ENCODE measurements at places on chromosomes 3 and 15. TPM values are rescaled to one million over a fixed set of nuclear protein-coding genes. Genes with fewer than 3 reads are reported as not detected.

SOX14 gene
- not detected for polyA plus RNA-seq

DNA sequence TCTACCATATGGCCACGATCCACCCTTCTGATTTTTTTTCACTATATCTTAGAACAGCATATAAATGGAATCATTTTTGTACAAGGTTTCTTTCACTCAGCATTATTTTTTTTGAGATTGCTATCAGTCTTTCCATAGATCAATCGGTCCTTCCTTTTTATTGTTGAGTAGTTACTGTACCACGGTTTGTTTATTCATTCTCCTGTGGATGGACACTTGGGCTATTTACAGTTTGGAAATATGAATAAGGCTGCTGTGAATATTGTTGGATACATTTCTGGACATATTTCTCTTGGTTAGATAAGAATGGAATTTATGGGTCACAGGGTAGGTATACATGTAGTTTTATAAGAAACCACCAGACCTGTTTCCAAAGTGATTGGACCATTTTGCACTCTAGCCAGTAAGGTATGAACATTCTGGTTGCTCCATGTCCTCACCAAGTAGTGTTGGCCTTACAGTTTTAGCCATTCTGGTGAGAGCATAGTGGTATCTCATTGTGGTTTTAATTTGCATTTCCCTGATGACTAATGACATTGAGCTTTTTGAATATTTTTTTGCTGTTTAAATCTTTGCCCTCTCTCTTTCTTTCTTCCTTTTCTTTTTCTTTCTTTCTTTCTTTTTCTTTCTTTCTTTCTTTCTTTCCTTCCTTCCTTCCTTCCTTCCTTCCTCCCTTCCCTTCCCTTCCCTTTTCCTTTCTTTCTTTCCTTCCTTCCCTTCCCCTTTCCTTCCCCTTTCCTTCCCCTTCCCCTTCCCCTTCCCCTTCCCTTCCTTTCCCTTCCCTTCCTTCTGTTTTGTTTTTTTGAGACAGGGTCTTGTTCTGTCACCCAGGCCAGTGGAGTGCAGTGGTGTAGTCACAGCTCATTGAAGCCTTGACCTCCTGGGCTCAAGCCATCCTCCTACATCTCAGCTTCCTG lies 49.2 kb downstream of the LRRK1 start:
- DNase-seq: no peak

DNA sequence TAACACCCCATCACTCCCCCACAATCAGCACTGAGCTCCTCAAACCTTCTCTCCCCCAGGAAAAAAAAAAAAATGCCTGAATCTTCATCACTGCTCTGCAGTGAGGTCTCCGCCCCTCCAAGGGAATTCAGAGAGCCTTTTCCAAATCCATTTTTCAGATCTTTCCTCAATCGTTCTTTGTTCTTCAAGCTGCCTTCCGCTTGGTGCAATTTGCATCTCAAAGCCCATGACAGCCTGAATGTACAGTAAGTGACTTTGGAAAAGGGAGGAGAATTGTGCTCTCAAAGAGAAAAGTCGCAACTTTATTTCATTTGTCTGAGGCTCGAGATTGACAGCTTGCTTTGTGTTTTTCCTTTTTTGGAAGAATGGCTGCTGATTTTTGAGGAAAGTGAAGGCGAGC lies 75.0 kb downstream of the CORO2B start:
- DNase-seq: no peak

TMCO5A gene
- not detected for polyA plus RNA-seq

- no peak for DNase-seq
These were observed 76.8 kb downstream of the NPAP1 start for GRCh38 chr15:24752354-24752753.

- no peak for DNase-seq
These were observed 612.8 kb downstream of the ZPLD1 start for GRCh38 chr3:103047640-103048039.

DNA sequence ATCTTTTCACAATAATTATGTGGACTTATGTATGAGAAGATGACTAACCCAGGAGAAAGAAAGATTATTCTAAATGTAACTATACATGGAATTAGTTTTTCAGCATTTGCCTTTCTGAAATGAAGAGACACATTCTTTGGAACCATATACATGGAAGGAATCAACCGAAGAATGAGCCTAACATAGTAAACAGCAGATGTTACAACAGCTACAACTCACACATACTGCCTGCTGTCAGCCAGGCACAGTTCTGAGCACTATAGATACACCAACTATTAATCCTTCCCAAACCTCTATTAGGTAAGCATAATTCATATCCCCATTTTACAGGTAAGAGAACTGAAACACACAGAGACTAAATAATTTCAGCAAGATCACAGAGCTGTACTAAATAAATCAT lies 840.0 kb downstream of the ROBO1 start:
- DNase-seq: no peak

CDC25A gene
- polyA plus RNA-seq: 2.7 TPM

GRCh38 chr3:149336925-149337324 lies 3.5 kb upstream of the TM4SF18 start:
- DNase-seq: no peak

DNA sequence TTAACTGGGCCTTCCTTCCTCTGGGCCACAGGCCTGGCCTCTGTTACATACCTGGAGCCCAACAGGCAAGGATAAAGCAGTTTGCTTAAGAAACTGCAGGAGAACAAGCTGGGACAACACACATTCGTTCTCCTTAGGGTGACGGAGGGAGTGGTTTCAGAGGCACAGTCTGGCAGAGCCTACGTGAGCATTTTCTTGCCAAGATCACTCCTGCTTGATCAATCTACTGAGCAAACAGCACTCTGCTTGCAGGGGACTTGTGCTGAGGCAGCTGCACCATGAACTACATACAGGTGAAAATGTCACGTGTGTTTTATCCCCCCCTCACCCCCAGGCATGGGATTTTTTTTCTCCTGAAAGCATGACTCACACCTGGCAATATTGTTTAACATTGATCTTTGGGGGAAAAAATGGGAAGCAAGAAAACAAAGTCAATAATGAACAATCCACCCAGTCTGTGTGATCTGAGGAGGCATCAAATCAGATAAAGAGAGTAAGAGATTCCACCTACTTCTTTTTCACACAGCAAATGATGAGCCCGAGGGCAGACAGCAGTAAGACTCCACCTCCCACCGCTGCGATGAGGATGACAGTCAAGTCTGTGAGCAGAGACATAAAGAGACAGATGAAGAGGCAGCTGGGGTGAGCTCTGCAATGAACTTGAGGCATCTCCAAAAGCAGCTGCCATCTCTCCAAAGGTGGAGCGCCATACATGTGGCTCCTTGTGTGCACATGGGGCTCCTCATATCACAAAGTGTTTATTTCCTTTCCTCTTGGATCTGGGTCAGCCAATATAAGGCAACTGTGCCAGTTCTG lies 57.4 kb downstream of the CDCP1 start:
- DNase-seq: no peak

DNA sequence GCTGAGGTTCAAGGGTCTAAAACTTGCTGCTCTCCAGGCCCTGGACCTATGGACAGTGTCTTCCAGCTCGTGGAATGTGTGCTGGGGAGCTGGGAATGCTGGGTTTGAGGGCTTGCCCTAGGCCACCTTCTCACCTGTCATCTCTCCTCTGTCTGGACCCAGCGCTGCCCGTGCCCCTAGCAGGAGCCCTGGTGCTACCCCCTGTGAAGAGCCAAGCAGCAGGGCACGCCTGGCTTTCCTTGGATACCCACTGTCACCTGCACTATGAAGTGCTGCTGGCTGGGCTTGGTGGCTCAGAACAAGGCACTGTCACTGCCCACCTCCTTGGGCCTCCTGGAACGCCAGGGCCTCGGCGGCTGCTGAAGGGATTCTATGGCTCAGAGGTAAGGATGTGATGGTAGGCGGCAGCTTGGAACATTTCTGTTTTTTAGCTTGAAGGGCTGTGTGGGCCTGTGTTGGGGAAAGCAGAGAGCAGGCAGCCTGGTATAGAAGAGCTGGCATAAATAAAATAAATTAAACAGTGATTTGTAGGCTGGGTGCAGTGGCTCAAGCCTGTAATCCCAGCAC lies 5.1 kb downstream of the CHRD start:
- no peak for DNase-seq

DNA sequence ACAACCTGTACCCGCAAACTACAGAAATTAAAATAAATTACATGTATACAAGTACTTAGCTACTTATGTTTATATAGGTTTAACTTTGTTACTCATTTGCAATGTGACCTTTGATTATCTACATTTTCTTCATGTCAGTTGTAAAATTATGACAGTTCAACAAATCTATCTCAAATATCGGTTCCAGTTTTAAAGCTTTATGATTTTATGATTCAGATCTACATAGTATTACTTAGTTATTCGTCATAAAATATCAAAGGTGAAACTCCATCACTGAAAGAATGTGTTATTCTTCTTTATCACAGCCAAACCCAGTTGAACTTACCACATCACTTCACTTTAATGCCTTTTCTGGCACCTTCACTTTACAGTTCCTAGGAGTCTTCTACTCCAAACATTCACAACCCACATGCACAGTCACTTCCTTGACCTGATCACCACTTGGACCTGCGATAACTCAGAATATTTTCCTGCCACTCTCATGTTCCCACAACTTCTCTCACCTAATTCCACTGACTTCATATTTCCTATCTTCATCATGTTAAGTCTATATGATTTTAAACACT lies 47.2 kb downstream of the SLITRK3 start:
- no peak for DNase-seq

DNA sequence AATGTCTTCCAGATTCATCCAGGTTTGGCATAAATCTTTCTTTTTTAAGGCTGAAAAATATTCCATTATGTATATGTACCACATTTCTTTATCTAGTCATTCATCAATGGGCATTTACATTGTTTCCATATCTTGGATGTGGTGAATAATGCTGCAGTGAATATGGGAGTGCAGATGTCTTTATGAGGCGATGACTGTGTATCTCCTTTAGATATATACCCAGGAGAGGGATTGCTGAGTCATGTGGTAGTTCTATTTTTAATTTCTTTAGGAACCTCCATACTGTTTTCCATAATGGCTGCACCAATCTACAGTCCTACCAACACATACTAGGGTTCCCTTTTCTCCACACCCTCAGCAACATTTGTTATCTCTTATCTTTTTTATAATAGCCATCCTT lies 96.3 kb downstream of the LRRC28 start:
- no peak for DNase-seq

USP50 gene
- not detected for polyA plus RNA-seq

DNA sequence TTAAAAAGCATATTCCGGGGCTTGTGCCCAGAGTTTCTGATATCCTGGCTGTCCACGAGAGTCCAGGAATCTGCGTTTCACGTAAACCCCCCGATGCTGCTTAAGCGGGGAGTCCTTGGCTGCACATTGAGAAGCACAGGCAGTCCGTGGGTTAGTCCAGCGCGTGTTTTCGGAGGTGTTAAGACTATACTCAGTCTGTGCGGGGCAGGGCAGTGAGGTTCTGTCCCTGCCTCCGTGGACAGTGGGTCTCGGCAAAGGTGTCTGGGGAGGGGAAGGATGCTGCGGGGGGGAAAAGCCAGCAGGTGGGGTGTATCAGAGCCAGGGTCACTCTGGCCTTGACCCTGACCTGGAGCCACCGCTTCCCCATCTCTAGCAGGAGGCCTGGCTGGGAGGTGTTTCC lies 106.2 kb downstream of the TMEM266 start:
- DNase-seq: no peak

DNA sequence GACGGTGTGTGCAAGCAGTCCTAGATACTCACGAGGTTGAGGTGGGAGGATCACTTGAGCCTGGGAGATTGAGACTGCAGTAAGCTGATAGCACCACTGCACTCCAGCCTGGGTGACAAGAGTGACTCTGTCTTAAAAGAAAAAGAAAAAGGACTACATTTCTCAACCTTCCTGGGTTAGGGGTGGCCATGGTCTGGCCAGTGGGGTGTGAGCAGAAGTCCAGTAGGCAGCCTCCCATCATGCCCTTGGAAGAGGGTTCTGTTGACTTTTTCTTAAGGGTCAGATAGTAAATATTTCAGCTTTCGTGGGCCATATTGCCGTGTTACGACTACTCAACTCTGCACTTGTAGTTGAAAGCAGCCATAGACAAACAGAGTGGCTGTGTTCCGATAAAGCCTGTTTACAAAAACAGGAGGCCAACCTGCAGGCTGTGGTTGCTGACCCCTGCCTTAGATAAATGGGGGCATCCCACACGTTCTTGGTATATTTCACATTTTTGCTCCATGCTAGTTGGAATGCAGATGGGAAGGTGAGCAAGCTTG lies 31.0 kb upstream of the PDE8A start:
- no peak for DNase-seq

DNA sequence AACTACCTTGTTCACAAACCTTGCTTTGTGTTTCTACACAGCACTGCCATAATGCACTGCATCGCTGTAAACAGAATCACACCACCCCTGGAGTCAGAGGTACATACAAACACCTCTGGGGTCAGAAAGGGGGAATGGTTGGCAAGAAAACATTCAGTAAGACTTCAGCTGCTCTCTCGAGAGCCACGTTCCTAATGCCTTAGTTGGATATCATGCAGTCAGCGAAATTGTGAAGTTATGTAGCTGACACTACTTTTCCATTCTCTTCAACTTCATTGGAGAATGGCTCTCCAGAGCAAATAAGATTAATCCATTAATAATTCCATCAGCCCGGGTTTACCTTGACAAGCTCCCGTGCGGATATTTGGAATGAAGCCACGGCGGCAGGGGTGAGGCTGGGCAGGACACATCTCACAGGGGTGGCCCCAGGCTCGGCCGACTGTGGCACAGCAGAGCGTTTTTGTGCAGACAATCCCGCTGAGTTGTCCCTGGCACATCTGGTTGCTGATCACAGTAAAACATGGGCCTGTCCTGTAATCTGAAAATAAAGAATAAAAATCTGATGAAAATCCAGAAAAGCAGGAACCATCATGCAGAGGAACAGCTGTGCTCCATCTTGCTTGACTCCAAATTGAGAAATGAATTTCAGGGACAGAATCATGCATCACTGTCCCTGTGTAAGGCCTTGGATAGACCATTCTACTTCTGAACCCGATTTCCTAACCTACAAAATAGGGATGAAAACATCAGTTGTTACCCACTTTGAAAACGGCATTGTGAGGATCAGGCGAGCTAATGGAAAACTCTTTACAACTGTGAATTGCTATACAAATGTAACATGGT lies 108.0 kb downstream of the FBN1 start:
- DNase-seq: no peak

DNA sequence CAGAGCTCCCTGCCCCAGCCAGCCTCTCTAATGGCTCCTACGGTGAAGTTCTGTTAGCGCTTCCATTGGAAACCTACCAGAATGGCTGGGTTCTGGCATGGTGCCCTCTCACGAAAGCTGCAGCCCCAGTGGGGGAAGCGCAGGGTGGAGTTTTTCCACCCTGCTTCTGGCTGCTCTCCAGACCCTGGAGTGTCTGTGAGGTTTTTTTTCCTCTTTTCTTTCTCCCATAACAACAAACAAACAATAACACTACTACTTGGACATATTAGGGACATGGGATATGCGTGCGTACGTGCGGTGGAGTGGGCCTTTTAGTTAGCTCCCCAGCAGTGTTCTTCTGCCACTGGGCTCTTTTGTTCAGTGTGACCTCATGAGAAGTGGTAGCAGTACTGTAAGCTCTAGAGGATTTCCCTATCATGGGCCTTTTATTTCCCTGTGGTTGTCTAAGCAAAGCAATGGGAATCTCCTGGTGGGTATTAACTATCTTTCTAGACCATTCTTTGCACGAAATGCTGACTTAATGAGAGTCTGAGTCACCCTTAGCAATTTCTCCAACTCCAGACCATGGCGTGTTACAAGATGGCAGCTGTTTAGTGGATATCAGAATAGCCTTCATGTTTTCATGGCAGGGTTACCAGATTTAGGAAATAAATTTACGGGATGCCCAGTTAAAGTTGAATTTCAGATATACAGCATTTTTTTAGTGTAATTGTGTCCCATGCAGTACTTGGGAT lies 161.9 kb downstream of the FNDC3B start:
- DNase-seq: peak; percentile 69

Data from BJ (cell line).